NCI-H1417 treated with DMSO at 0.1 percent for 48 hours (cell line): ENCODE measurements at places on chromosomes 5 and 9.

- DNase-seq = no peak
These were observed 156.9 kb downstream of the UNC13B start for GRCh38 chr9:35318741-35319140.

DNA sequence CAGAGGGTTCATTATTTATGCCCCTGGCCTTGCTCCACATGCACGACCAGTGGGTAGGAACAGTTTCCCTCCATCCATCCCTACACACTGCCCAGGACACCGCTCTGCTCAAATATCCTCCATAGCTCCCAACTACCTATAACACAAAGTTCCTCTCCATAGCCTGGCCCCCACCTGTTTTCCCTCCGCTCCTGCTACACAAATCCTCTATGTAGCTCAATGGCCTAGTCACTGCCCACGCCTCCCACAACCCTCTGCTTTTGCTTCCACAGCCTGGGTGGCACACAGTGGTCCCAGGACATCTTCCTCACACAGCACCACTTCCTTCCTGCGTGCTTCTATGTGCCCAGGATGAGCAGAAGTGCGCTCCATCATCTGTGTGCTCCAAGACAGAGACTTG is 20.4 kb downstream of the REXO4 start:
- no peak for DNase-seq

DNA sequence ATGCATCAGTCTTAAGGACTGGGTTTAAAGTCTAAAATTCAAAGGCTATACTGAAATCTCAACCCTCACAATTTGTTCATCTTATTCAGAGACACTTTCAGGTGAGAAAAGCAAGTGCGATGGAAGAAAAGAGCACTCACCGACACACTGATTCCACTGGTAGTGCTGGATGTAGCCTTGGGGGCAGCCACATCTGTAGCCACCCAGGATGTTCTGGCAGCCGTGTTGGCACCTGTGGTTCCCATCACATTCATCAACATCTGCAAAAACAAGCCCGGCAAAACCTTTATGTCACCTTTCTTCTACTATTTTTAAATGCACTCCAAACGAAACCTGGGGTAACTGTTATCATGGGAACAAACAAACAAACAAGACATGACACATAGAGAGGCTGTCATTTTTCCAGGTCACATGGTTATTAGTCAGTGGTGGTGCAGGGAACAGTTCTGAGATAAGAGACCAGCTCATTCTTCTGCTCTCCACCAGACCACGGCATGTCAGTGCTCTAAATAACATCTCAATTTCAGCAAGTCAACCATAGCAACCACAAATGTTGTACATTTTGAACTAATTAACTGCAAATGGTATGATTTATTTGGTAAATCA is 188.4 kb downstream of the SLC12A2 start:
- DNase-seq = no peak

DNA sequence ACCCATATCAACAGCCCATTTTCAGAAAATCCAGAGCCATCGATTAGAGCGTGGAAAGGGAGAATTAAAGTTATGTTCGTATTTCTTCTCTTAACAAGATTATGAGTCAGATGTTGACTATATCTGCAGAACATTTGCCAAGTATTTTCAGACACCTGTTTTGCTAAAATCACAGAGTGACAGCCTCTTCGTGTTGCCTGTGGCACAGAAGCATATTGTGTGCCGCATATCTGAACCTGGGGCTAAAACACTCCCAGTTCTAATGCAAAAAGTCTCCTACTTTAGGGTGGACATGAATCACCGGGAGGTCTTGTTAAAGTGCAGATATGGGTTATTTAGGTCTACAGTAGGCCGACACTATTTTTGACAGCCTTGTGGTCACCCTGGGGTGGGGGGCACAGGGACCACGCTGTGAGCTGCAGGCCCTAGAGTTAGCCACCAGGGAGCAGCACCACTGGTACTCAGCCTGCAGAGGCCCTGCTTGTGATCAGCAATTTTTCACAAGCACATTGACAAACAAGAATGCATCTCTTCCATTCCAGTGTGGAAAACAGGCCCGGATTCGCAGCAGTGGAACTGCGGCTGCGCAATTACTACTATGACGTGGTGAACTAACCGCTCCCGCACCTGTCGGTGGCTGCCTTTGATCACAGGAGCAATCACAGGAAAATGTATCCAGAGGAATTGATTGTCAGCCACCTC is 93.5 kb downstream of the SYK start:
- DNase-seq = no peak

DNA sequence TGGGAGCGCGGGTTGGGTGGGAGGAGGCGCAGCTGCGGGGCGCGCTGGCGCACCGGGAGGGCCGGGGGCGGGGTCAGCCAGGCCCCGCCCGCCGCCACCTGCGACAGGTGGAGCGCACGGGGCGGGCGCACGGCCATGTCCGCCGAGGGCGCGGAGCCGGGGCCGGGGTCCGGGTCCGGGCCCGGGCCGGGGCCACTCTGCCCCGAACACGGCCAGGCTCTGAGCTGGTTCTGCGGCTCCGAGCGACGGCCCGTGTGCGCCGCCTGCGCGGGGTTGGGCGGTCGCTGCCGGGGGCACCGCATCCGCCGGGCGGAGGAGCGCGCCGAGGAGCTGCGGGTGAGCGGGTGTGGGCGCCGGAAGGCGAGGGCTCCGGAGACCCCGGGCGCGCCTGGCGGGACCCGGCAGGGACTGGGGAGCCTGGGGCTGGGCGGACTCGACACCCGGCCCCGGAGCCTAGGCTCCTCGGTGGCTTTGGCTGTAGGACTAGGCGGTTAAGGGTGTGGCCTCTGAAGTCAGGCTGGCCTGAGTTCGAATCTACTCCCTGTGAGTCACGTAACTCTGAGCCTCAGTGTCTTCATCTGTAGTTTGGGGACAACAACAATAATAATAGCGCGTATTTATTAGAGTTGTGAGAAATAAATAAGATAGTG is at the start of gene BSPRY:
Gene BSPRY (plus strand): TSS at position 97 of the 650 bp plus-strand sequence. CDS start 39 bp downstream, at position 136.
- no peak for DNase-seq

GRCh38 chr9:98580956-98581355 is 127.8 kb downstream of the GABBR2 start:
- no peak for DNase-seq
